GM12864 (cell line): ENCODE measurements at places on chromosomes 7 and 10.

DNA sequence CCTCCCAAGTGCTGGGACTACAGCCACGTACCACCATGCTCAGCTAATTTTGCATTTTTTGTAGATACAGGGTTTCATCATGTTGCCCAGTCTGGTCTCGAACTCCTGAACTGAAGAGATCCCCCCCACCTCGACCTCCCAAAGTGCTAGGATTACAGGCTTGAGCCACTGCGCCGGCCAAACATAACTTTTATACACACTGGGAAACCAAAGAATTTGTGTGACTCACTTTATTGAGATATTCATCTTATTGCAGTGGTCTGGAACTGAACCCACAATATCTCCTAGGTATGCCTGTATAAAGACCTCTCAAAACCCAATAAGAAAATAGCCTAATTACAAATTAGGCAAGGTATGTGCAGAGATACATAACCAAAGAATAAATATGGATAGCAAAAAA, 182.6 kb upstream of the FEZF1 start:
- no peak for DNase-seq

GRCh38 chr7:136000288-136000913, 23.2 kb upstream of the MTPN start:
- no peak for DNase-seq

DNA sequence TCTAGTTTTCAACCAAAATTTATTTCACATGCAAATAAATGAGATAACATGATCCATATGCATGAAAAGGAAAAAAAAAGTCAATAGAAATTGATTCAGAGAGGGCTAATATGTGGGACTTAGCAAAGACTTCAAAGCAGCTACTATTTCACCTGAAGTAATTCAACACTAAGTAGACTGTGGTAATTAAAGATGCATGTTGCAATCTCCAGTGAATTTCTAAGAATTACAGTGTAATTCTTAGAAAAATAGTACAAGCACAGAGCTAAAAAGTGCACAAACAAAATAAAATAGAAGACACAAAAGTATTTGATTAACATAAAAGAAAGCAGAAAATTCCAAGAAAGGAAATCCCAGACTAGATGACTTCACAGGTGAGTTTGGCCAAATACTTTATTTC, 25.7 kb downstream of the GPR22 start:
- DNase-seq, result no peak

GRCh38 chr7:18202315-18203045, 174.8 kb upstream of the PRPS1L1 start:
- no peak for DNase-seq

DNA sequence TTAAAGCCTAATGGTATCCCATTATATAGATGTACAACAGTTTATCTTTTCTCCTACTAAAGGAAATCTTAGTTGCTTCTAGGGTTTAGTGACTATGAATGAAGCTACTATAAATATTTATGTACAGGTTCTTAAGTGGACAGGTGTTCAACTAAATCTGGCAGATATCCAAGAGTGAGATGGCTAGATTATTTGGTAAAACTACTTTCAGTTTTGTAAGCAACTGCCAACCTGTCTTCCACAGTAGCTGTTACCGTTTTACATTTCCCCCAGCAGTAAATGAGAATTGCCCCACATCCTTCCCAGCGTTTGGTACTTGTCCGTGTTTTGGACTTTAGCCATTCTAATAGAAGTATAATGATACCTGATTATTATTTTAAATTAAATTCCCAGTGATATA, 144.9 kb upstream of the MAGI2 start:
- no peak for DNase-seq

DNA sequence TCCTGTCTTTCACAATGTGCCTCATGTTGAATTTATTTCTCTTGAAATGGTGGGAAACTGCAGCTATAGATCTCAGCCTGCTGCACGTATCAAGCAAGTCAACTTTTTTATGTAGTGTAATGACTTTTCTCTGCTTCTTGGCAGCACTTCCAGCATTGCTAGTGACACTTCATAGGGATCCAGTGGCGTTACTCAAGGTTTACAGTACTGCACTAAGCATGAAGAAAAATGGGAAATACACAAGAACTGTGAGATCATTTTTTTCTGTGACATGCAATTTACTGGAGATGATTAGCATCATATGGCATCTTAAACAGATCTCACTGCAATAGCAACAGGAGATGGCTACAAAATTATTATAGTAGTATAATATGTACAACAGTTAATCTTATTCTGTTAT, 90.9 kb downstream of the POLR1F start:
- no peak for DNase-seq
